ENCODE measurements at places on chromosomes 13 and 19.

DNA sequence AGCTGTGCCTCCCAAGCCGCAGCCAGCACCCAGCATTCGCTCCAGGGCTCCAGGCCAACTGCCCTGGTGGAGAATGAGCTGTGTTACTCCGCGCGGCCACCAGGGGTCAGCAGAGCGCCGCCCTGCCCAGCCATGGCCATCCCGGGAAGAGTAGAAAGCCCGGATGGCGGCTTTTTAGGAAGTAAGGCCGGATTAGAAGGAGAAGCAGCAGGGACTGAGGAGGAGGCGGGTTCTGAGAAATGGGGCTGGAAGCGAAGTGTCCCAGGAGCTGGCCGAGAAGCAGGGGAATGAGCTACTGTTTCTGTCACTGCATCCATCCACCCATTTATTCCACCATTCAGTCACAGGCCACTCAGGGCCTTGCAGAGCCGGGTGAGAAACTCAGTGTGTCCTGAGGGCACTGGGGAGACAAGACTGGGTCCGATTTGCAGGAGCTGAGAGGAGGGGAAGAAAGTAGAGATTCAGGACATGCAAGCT is 6.6 kb upstream of the NPAS1 start:
- DNase-seq = no peak

DNA sequence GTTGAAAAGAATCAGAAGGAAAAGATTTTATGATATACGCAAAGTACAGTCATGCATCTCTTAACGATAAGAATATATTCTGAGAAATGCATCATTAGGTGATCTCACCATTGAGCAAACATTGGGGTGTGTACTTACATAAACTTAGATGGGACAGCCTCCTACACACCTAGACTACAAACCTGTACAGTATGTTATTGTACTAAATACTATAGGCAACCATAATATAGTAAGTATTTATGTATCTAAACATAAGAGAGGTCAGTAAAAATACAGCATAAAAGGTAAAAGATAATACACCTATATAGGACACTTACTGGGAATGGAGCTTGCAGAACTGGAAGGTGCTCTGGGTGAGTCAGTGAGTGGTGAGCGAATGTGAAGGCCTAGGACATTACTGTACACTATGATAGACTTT is 254.6 kb downstream of the SPRY2 start:
- DNase-seq = no peak

DNA sequence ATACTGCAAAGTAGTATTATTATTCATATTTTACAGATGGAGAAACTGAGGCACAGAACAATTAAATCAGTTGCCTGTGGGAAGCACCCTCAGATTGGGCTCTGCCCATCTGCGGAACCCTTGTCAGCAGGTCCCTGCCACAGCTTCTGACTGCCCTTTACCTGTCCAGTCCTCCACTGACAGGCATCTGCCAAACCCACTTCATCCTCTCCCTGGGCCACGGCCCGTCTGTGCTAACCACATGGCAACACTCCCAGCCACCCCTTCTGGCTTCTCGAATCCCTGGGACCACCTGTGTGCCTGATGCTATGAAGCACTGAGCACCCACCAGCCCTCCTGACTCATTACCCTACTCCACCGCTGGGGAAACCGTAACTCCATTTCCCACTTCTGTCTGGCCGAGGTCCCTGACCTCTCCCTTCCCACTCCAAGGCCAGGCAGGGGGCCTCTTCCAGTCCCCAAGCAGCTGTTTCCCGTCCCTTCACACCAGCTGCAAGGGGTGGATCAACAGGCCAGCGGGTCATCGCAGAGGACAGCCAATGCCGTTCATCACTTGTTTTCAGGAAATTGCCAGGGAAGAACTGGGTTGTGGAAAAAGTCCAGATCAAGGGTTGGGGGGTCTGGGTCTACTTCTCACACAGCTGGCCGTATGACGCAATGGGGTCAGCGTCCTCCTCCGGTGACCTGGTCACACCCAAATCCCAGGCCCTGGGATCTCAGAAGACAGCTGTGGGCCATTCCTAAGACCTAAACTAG is 2.5 kb downstream of the KANK3 start:
- DNase-seq = no peak

DNA sequence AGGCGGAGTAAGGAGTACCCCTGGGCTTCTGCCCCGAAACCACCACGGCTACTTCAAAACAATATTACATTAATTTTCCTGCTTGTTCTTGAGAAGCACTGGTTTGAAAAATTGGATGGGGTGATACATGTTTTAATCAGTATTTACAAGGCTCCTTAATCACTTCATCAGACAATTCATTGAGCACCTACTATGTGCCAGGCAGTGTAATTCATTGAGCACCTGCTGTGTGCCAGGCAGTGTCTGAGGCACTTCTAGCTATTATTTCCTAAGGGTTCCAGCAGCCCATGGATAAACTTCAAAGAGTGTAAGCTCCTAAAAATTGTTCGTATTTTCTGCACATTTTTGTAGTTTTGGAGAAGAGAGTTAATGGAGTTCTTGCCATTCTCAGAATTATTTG is 1.6 kb upstream of the GAS6 start:
- no peak for DNase-seq

DNA sequence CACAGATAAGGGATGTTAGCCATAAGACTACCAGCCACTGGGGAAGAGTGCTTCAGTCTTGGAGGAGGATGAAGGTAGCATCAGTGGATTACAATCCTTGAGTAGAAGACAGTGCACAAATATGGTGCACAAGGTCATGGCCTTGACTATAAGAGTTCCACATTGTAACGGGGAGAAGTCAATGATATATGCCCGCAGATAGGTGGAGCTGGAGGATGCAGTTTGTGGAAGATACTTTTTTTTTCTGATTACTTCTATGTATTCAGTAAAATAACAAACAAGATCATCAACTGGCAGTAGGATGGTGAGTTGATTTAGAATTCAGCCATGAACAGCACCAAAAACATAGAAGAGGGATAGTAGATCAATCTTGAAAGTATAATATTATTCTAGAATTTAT is 926.8 kb upstream of the MIR17HG start:
- DNase-seq = no peak

DNA sequence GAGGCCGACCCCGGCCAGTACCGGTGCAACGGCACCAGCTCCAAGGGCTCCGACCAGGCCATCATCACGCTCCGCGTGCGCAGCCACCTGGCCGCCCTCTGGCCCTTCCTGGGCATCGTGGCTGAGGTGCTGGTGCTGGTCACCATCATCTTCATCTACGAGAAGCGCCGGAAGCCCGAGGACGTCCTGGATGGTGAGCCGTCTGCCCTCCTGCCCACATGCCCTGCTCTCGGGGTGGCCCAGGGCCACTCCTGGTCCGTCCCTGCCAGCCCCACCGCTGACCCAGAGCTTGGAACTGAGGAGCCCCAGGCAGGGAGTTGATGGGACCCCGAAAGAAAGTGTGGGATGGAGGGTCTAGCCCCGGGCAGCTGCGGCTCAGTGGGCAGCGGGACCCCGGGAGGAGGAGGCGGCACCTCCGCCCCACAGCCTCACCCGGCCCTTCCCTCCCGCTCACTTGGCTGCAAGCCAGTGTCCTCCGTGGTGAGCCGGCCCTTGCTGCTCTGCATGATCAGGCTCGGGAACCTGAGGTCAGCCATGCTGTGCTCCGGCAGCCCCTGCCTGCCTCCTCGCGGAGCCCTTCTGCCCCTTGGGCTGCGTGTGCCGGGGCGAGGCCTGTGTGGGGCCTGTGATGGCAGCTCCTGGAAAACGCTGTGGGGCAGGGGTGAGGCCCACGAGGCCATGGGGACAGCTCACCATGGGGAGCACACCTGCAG is 8.1 kb upstream of the HCN2 start:
- DNase-seq = no peak
